ENCODE measurements at places on chromosomes 16 and 17.

DNA sequence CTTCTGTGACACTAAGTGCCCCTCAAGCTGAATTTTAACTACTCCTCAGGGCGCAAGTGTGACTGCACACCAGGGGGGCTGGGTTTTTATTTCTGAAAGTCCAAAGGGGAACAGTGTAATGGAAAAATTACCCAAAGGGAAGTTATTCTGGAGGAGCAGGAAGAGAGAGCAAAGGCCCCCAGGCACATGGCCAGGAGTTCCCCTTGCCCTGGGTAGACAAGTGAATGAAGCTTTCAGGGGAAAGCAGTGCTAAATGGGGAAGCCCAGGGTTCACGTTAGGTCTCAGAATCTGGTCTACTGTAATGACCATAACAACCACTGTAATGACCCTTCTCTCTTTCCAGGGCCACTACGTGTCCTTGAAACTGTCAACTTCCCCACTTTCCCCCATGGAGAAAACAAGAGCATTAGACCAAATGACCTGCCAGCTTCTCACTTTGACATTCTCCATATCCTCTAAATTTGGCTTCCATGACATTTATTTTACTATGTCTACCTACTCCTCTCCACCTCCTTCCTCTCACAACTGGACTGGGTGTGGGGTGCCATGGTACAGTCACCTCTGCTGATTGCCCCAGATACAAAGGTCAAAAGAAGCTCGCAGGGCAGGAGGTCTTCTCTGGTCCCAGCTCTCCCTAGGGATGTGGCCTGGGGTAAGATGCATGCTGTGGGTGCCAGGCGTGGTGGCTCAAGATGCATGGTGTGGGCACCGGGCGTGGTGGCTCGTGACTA lies 34.1 kb upstream of the MMP2 start:
- peak; percentile 76 for DNase-seq

GRCh38 chr17:79073016-79073705 lies 1.5 kb upstream of the ENGASE start:
- peak; percentile 41 for DNase-seq

- DNase-seq, result no peak
These were observed 6.8 kb downstream of the COTL1 start for GRCh38 chr16:84611041-84611440.

- no peak for DNase-seq
These were observed 12.2 kb downstream of the ATP6V0D1 start for GRCh38 chr16:67468731-67469130.

DNA sequence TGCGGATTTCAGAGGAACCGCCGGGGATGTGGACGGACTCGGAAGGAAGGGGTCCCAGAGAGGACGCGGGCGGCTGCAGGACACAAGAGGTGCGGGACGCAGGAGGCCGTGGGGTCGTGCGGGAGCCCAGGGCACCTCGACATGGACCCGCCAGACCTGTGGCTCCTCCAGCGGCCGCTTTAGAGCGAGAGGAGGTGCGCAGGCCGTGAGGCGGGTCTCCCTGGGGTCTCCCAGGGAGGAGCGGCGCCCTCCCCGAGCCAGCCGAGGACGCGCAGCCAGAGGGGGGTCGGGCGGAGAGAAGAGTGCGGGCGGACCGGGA lies 6.8 kb upstream of the FLYWCH1 start:
- no peak for DNase-seq

- no peak for DNase-seq
These were observed 8.2 kb downstream of the CREBBP start for GRCh38 chr16:3872216-3872895.

Data from upper lobe of right lung (tissue), 1 donor.